ENCODE measurements at places on chromosomes 5 and 9.

DNA sequence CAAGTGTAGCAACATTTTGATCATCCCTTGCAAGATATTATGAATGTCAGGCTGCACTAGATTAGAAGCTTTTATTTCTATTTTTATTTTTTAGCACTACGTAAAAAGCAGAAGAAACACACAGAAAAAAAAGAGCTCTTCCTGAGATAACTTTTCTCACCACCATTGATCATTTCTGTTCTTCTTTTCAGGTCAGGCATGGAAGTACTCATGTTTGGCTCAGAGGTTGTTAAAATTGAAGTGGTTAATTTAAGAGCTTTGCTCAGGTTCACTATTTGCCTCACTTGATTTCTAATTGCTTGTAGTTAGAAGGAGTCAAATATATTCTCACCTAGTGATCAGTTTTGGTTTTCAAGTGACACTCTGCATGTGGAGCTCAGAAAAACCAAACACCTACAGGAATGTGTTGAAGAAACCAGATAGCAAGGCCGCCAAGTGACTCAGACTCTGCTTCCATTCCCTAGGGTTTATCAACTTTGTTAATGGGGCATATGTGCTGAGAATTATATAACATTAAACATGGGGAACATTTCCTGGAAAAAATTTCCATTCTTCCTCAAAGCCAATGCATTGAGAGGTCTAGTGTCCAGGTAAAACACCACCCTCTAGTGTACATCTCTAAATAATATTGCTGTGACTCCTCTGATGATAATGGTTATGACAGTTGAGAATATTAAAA is 679.8 kb downstream of the CETN3 start:
- DNase-seq: no peak

GRCh38 chr9:650362-650761 is 191.1 kb upstream of the DMRT1 start:
- no peak for DNase-seq

- DNase-seq: no peak
Measured at GRCh38 chr9:127345566-127345965, 51.4 kb upstream of the SLC2A8 start.

DNA sequence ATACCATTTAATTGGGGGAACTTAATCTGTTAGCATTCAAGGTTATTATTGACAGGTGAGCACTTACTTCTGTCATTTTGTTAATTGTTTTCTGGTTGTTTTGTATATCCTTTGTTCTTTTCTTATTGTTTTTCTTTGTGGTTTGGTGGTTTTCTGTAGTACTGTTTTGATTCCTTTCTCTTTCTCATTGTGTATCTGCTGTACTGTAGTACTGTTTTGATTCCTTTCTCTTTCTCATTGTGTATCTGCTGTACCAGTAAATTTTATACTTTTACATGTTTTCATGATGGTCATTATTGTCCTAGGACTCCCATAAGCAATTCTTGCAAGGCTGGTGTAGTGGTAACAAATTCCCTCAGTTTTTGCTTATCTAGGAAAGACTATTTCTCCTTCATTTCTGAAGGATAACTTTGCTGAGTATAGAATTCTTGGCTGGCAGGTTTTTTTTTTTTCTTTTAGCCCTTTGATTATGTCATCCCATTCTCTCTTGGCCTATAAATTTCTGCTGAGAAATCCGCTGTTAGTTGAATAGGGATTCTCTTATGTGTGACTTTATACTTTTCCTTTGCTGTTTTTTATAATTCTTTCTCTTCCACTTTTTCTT is 24.1 kb upstream of the CACNA1B start:
- no peak for DNase-seq

DNA sequence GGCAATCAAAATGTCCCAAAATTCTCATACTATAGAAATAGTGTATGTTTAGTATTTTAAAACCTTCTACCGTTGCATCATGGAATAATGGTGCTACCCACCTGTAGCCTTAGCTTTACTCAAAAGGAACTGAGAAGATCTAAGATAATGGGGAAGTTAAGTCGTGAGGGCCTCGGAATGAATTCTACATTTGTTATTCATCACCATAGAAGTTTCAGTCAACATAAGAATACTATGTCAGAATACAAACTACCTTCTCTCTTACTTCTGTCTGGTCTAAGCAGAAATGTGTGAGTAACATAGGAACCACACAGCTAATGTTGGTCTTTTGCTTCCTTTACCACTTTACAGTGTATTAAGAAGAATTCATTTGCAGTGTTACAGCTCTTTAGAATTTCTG is 43.2 kb downstream of the RFK start:
- DNase-seq: no peak

- DNase-seq: no peak
Measured at GRCh38 chr5:68464424-68464823, 248.9 kb downstream of the PIK3R1 start.

DNA sequence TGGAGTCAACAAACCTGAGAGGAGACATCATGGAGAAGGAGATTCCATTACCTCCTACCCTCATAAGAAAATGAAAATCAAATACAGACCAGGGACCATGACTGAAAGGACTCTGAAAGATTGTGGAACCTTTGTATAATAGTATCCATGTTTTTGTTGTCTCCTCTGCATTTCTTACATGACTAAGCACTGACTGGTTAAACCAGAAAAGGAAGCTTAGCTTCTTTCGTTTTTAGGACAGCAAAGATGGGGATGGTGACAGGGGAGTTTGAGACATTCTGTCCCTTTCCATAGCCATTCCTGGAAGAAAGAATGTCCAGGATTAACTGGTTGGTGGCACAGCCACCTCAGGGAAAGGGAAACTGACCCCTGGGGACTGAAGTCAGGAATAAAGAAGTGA is 22.2 kb downstream of the ITGA1 start:
- no peak for DNase-seq

Measured in AG09309 (cell line).